ENCODE measurements at places on chromosomes 2 and 18.
A peak's percentile ranks its signal among the peaks of the same experiment; 100 is the strongest.

GRCh38 chr2:107322416-107322815, 436.4 kb upstream of the ST6GAL2 start:
- no peak for DNase-seq

GRCh38 chr2:54866179-54866578, 142.7 kb downstream of the EML6 start:
- DNase-seq, result no peak

GRCh38 chr2:15142069-15142689, 419.0 kb downstream of the NBAS start:
- DNase-seq, result no peak

- no peak for DNase-seq
Observed at GRCh38 chr18:56891116-56891515, 240.0 kb downstream of the WDR7 start.

DNA sequence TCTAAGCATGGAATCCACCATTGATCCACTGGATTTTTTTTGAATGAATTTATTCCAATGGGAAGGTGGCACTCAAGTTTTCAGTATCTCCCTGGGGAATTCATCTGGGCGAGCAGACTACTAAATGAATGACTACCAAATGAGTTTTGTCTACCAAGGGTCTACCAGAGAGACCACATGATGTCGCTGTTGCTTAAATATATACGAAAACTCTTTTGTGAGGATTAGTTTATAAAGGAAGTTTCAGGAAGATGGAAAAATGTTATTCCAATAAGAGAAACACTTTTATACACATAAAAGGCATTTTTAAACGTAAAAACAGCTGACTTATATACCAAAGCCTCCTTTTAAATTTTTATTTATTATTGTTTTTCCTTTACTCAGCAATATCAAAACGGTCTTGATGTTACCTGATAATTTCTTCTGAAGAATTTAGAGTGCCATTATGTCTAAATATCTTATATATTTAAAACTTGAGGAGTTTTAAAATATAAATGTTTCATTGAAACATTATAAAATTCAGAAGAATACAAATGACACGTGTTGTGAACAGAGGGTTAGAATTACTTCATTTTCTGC, 139.7 kb downstream of the HRH4 start:
- DNase-seq, result peak; percentile 20

GRCh38 chr2:56952871-56953270, 769.1 kb downstream of the CCDC85A start:
- no peak for DNase-seq

- DNase-seq, result peak; percentile 42
Observed at GRCh38 chr18:22434973-22435608, 17.4 kb upstream of the CTAGE1 start.

GRCh38 chr18:13233787-13234783, 15.5 kb downstream of the LDLRAD4 start:
- no peak for DNase-seq

All from GM04503 (cell line).